ENCODE measurements at places on chromosomes 2 and 18.

- DNase-seq: peak; percentile 24
Measured at GRCh38 chr2:33785201-33786106, 186.4 kb upstream of the FAM98A start.

DNA sequence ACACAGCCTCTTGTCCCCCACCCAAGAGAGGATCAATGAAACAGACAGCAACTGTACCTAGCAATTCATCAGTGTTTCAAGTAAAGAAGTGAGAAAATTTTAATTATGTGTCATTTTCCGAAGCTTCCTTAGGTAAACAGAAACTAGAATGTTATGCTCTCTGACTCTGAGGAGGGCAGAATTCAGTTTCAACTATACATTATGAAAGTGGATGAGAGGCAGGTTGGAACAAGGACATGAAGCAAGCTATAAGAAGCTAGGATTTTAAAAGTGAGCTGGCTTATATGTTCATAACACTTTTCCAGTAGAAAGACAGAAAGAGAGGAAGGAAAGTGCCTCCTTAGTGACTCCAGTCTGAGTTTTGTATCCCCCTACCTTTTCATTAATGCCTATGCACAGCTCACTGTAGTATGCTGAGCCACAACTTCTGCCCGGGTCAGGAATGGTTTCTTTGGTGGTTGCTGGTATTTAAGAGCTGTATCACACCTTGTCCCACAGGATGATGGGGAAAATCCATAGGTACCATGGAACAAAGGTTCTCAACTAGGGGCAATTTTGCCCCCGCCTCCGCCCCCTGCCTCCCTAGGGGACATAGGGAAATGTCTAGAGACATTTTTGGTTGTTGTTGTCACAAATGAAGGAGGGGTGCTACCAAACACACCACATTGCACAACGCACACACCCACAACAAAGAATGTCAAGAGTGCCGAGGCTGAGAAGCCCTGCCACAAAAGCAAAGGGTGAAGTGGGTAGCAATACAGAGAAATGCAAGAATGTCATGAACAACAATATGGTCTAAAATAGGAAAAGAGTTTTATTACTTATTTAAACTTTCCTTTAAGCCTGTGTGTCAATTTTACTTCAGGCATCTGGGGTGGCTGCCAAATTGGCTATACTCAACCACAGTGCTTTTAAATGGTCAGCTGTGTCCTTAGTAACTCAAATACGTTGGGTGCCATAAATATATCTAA is 161.0 kb upstream of the ZFP36L2 start:
- peak; percentile 66 for DNase-seq

- DNase-seq: no peak
Measured at GRCh38 chr2:878245-878930, 72.3 kb upstream of the SNTG2 start.

DNA sequence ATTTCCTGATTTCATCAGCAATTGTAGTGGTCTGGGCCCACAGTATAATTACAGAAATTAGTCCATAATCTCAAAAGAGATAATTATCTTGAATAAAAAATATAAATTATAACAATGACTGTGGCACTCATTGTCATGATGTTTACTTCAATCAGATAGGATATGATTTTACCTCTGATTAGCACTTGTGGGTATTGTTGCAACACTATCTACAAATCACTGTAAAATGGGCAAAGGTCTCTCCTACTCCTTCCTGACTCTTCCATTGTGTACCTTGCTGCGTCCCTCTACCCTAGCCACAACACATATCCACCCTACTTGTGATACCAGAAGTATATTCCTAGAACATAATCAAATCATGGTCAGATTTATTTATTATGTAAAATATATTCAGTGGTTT is 200.9 kb upstream of the TRIB2 start:
- DNase-seq: no peak
